ENCODE measurements at places on chromosomes 2 and 18.

GRCh38 chr2:196702641-196703040 lies 63.1 kb downstream of the CCDC150 start:
- no peak for DNase-seq

- no peak for DNase-seq
Measured at GRCh38 chr2:10009811-10010781, 33.3 kb upstream of the KLF11 start.

GRCh38 chr2:98253461-98254070 lies 92.7 kb upstream of the CNGA3 start:
- no peak for DNase-seq

- no peak for DNase-seq
Measured at GRCh38 chr18:36334798-36335197, 37.3 kb downstream of the FHOD3 start.

DNA sequence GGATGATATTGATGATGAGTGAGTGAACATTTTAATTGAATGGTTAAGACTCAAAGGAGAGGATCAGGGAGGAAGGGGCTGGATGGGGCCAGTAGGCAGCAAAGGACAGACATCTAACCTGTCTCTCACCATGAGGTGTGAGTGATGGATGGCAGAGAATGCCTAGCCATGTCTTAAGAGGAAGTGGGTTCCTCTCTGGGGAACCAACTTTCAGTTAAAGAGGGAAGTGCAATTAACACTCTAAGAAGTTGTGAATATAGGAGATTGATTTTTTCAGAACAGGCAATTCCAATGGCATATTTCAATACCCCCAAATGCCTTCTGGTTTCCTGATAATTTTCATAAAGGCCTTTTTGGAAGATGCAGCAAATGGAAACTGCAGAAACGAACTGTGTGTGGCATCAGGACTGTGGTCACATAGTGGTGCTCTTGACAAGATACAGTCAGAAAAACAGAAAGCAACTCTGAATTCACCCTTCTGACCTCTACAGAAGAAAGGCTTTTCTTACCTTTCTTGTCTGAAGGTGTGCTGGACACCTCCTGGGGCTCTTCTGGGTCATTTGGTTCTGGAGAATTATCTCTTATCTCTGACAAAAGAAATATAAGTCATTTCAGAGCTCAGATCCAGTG lies 10.2 kb downstream of the SP110 start:
- DNase-seq = no peak

DNA sequence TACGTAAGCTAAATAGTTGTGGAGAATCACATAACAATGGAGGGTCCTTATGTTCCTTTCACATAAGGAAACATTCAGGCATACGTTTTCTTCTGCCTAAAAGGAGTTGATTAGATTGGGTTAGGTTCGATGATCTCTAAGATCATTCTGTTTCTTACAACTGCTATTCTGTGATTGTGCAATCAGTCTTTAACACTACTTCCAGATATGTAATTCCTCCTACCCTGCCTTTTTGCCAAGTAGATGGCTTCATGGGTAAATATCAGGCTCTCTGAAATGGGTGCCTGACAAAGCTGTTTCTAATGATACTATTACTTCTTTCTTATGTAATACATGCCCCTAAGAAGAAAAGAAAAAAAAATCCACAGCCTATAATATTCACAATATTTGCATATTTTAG lies 321.5 kb downstream of the XIRP2 start:
- DNase-seq = no peak

DNA sequence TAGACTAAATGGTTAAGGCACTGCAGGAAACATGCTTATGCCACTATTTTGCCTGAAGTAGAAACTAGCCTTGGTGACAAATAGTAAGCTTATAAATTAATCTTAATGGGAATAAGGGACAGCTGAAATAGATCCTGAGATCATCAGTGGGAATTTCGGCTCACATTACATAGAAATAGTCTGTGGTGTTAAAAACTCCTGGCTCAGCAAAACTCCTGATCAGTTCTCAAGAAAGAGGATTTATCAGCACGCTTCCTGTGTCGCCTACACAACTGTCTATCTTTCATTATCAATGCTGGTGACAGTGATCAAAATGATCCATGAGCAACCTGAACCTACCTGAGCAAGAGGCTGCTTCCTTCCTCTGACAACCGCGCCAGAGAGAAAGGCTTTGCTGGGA lies 17.0 kb upstream of the DNER start:
- DNase-seq = no peak

DNA sequence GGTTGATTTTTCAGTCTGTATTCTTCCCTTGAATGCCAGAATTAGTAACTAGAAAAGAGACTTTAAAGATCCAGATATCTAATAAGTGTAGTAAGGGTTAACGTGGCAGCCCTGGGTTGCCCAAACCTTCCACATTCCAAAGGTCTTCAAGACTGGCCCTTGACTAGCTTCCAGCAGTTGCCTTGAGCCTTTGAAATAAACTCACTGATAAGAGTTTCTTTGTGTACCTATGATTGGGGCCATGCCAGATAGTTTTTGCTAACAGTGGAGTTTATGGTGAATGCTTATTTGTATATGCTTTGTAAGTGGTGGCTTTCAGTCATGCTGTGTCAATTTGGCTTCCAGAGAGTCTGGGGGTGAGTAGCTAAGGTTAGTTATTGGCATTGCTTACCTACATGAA lies 722.3 kb downstream of the RNF144A start:
- DNase-seq = no peak

- DNase-seq = no peak
Measured at GRCh38 chr2:235463893-235464292, 29.9 kb upstream of the AGAP1 start.

GRCh38 chr2:15678346-15678745 lies 86.7 kb downstream of the DDX1 start:
- no peak for DNase-seq

GRCh38 chr2:235598532-235599531 lies 105.0 kb downstream of the AGAP1 start:
- DNase-seq = no peak

- DNase-seq = no peak
Measured at GRCh38 chr2:62489162-62489561, 16.8 kb downstream of the TMEM17 start.

DNA sequence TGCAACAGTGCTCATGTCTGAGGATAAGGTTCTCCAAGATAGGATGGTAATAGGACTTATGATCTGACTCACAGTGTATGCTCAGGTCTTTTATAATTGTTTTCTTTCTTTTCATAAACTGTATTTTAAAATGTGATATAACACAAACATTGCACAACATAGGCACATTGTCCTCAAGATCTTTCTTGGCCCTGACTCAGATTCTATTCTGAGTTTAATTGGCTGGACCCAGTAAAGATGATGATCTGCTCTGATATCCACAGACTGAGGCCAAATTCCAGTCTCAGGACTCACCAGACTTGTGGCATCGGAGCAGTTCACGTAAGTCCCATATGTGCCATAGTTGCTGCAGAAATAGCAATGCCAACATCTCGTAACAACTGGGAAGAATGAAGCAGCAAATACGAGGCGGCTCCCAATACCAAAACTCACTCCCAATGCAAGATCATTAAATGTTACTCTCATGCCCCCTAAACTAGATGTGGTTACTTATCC lies 448.9 kb upstream of the SLC14A2 start:
- DNase-seq = no peak

GRCh38 chr2:54387059-54387991 lies 68.8 kb upstream of the SPTBN1 start:
- no peak for DNase-seq

DNA sequence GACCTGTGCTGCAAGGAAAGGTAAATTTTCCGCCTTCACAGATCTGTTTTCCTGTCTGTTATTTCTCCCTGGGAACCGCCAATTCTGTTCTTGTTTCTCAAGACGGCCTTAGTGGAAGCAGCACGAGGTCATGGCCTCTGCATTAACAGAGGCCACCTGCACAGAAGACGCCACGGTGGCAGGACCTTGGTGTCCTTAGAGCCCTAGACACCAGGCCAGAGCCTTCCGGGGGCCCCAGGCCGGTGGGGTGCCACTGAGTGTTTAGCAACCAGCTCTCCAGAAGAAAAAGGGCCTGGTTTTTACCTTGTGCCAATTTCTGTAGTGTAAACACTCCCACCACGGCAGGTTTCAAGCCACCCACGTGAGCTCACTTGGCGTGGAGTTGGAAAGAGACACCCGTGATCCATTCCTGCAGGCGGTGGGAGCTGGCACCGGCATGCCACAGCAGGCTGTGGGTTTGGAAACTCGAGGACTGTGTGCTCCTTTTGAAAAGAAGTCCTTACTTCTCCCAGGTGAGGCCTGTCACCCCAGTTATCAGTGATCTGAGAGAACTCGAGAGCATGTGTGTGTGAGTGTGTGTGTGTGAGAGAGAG lies 103.9 kb upstream of the HDAC4 start:
- DNase-seq = no peak

GRCh38 chr2:179297927-179298326 lies 33.3 kb upstream of the SESTD1 start:
- no peak for DNase-seq

DNA sequence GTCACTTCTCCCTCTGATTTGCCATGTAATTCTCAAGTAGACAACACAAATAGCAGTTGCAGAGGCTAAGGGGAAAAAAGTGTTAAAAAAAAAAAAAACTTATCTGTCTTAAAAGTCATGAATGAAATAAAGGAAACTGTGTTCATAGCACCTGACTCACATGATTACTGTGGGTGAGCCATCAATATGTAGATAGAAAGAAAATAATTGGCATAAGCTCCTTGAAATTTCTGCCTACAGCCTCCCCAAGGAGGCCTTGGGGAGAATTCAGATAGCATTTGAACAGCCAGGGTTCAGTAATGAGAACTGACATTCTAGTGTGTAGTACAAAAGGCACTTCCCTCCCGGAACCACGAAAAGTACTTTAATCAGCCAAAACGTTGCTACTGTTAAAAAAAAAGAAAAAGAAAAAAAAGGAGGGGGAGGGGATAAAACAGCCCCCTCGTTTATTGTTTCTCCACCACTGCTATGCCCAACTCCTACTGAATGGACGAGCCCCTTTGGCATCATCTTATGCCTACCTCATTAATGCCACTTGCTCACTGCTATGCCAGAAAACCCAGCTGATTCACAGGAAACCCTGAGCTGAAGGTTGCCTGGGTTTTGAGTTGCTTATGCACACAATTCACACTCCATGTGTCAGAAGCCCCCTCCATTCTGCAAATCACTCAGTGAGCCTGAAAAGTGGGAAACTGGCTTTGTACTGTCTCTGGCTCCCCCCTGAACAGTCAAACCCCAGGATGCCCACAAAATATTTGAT lies 65.5 kb upstream of the KLF7 start:
- no peak for DNase-seq

DNA sequence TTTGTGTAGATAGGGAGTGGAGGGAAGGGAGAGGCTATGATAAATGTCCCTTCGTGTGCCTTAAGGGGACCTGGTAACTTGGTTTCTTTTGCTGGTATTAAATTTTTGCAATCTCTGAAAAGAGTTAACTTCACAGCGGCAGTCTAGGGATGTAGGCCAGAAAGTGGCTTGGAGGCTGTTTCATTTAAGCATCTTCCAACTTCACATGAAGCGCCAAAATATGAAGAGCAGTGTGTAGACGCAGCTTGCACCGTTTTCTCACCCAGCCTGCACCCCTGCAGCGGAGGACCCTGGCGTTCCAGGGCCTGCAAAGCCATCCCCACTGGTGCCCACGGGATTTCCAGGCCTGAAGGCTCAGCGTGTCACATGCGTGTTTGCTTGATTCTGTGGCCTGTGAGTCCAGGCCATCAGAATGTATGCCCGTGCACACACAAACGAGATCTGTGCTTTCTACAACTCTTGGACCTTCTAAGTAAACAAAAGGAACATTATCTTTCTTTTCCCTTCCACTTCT lies 87.2 kb upstream of the EPB41L3 start:
- no peak for DNase-seq

GRCh38 chr2:688504-689076 lies 11.4 kb upstream of the TMEM18 start:
- DNase-seq = no peak
